ENCODE measurements at places on chromosomes 11 and 22. TPM values are rescaled to one million over a fixed set of nuclear protein-coding genes. Genes with fewer than 3 reads are reported as not detected.

C11orf52 gene
- not detected for total RNA-seq

MS4A7 gene
- not detected for total RNA-seq

TRIM51 gene
- not detected for total RNA-seq

FAT3 gene
- 0.33 TPM for total RNA-seq

RTN4R gene
- total RNA-seq = 0.65 TPM

VWCE gene
- total RNA-seq = 4.6 TPM

ZNF214 gene
- 0.76 TPM for total RNA-seq

ANGPTL5 gene
- 0.19 TPM for total RNA-seq

LGALS1 gene
- total RNA-seq = 2,855 TPM

TRPM5 gene
- not detected for total RNA-seq

ARHGAP8 gene
- total RNA-seq = 0.38 TPM

SNX32 gene
- 1.6 TPM for total RNA-seq

LGR4 gene
- 3.7 TPM for total RNA-seq

ZNF215 gene
- total RNA-seq = 4.1 TPM

TRIM49 gene
- not detected for total RNA-seq

C11orf71 gene
- total RNA-seq = 3.4 TPM

OOSP2 gene
- not detected for total RNA-seq

SPTBN2 gene
- 54.9 TPM for total RNA-seq

CD3G gene
- not detected for total RNA-seq

METTL15 gene
- 14.0 TPM for total RNA-seq

ACAD8 gene
- total RNA-seq = 18.0 TPM

MISFA gene
- 2.9 TPM for total RNA-seq

PGA5 gene
- not detected for total RNA-seq
